ENCODE measurements at places on chromosomes 7 and 10. TPM values are rescaled to one million over a fixed set of nuclear protein-coding genes. Genes with fewer than 3 reads are reported as not detected.

STAMBPL1 gene
- total RNA-seq: 8.0 TPM

NDUFB8 gene
- total RNA-seq: 72.4 TPM

HOXA11 gene
- not detected for total RNA-seq

MOGAT3 gene
- total RNA-seq: 1.8 TPM

ERVW-1 gene
- not detected for total RNA-seq

KCND2 gene
- total RNA-seq: 0.05 TPM

HOXA3 gene
- total RNA-seq: 0.17 TPM

ASB13 gene
- 8.5 TPM for total RNA-seq

ATOH7 gene
- total RNA-seq: 0.33 TPM

NUDCD3 gene
- 30.7 TPM for total RNA-seq

CLEC2L gene
- total RNA-seq: not detected

SHTN1 gene
- total RNA-seq: 3.2 TPM

TWIST1 gene
- 0.19 TPM for total RNA-seq

MYPN gene
- total RNA-seq: not detected

HYCC1 gene
- 19.0 TPM for total RNA-seq

DEPP1 gene
- total RNA-seq: 10.7 TPM

FOXP2 gene
- total RNA-seq: 7.4 TPM

VAX1 gene
- not detected for total RNA-seq

HOXA6 gene
- 0.23 TPM for total RNA-seq

TEX47 gene
- not detected for total RNA-seq

CISD1 gene
- 9.4 TPM for total RNA-seq

SPAM1 gene
- not detected for total RNA-seq

CALCR gene
- total RNA-seq: 0.19 TPM

COL28A1 gene
- total RNA-seq: 0.05 TPM

PDGFA gene
- total RNA-seq: 2.0 TPM

BPGM gene
- 8.9 TPM for total RNA-seq

LDB3 gene
- total RNA-seq: 0.42 TPM

SPACDR gene
- 0.33 TPM for total RNA-seq

INMT gene
- total RNA-seq: 130 TPM

PRSS1 gene
- not detected for total RNA-seq

ASB10 gene
- total RNA-seq: not detected

STEAP1 gene
- total RNA-seq: 28.5 TPM

SAMD8 gene
- 5.2 TPM for total RNA-seq

BTBD16 gene
- total RNA-seq: 0.42 TPM

ADARB2 gene
- total RNA-seq: 0.59 TPM

DLG5 gene
- total RNA-seq: 7.1 TPM

CLRN3 gene
- total RNA-seq: 5.7 TPM

SFTPA1 gene
- not detected for total RNA-seq

CPXM2 gene
- 0.05 TPM for total RNA-seq

AOAH gene
- total RNA-seq: 26.7 TPM

CYP3A4 gene
- total RNA-seq: 0.51 TPM

HSPA14 gene
- total RNA-seq: 8.6 TPM

OR6B1 gene
- not detected for total RNA-seq

PALD1 gene
- 4.2 TPM for total RNA-seq

GIMAP6 gene
- 17.5 TPM for total RNA-seq

CTAGE8 gene
- 0.92 TPM for total RNA-seq

SLC16A12 gene
- 10.7 TPM for total RNA-seq

SFXN2 gene
- 22.6 TPM for total RNA-seq

SEPTIN14 gene
- total RNA-seq: not detected

OSBPL3 gene
- total RNA-seq: 1.1 TPM

Measured in liver (tissue), 10 donors.